ENCODE measurements at places on chromosomes 16 and 17.
A peak's percentile ranks its signal among the peaks of the same experiment; 100 is the strongest.

GRCh38 chr17:9151091-9151490, 129.8 kb downstream of the NTN1 start:
- DNase-seq: no peak

DNA sequence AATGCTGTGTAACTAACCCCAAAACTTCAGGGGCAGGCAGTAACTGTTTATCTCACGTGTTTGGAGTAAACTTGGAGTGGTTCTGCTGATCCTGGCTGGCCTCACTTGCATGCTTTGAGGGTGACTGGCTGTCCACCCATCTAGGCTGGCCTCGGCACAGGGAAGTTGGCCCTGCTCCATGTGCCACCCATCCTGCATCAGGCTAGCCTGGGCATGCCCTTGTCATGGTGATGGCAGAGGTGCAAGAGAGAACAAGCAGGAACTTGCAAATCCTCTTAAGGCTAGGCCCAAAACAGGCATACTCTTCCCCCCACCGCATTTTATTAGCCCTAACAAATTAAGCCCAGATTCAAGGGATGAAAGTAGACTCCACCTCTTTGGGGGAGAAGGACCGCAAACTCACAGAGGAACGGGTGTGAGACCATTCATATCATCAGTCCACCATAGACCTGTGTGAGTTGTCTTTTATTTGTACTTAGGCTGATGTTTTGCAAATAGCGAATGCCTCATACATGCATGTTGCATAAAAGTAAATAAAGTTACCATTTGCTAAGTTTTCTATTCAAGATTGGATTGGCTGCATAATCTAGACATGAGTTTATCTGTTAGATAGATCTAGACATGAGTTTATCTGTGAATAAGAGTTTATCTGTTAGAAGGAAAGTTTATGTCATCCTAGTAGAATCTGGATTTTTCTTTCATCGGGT, 221.0 kb downstream of the CCDC182 start:
- DNase-seq: no peak

DNA sequence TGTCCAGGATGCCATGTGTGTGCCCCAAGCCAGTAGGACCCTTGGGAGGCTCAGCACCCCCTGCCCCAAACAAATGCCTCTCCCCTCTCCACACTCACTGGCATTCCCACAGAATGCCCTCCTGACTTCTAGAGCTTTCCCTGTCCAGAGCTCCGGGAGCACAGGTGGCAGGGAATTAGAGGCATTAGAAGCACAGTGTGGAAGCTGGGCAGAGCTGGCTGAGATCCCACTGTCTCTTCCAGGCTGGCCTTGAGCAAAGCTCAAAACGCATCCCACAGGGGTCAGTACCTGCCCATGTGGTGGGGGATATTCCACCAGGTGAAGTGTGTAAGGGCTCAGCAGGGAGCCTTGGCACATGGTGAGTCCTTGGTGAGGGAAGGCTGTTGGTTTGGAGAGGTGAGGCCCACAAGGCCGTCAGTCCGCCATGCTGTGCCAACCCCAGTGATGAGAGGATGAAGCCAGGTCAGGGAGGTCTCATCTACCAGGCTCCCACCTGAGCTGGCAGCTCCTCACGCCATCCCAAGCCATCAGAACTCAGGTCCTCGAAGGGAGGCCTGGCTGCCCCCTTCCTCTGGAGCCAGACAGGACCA, 18.1 kb downstream of the ENDOV start:
- DNase-seq: no peak

GRCh38 chr17:39151943-39152818, 744 bp upstream of the PLXDC1 start:
- DNase-seq: no peak

- no peak for DNase-seq
Observed at GRCh38 chr16:17397499-17397891, 73.3 kb downstream of the XYLT1 start.

GRCh38 chr16:59192551-59193199, 458.6 kb upstream of the GOT2 start:
- DNase-seq: no peak

- DNase-seq: peak; percentile 27
Observed at GRCh38 chr17:65532101-65532890, 29.2 kb downstream of the AXIN2 start.

GRCh38 chr16:946048-946395, 24.8 kb downstream of the LMF1 start:
- no peak for DNase-seq

- DNase-seq: no peak
Observed at GRCh38 chr16:80459966-80460365, 80.8 kb upstream of the DYNLRB2 start.

DNA sequence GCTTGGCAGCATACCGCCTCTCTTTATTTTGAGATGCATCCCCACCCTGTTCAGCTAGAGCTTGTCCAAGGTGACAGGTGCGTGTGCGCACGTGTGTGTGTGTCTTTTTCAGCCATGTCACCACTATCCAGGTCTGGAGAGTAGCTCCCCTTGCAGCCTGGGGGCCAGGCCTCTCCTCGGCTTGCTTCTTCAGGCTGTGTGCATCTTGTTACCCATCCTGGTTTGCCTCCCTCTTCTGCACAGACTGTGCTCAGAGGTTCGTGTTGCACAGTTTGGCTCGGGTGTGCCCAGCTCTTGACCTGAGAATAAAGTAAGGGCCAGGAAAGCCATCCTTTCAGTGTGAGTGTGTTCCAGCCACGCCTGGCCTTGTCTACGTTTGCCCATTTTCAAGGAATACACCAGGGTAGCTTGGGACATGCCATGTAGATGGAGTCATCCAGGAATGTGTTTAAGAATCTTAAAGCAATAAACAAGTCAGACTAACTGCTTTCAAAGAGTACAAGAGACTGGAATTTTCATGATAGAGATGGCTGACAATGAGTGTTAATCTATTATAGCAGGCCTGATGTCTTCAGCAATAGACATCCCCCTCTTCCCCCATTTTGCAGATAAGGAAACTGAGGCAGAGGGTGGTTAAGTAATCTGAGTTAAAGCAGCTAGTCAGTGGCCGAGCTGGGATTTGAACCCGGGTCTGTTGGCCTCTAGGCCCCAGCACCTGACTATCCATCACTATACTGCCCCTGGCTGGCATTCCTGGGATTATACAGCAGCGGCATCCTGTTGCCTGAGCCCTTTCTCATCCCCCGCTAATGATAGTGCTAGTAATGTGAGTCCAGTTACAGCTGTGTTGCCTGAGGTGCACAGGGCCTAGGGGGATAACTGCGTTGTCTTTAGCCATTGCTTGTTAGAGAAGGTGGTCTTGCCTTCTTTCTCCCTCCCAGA, 77.9 kb downstream of the KSR1 start:
- DNase-seq: no peak

- DNase-seq: no peak
Observed at GRCh38 chr16:29900888-29901606, 759 bp downstream of the ASPHD1 start.

DNA sequence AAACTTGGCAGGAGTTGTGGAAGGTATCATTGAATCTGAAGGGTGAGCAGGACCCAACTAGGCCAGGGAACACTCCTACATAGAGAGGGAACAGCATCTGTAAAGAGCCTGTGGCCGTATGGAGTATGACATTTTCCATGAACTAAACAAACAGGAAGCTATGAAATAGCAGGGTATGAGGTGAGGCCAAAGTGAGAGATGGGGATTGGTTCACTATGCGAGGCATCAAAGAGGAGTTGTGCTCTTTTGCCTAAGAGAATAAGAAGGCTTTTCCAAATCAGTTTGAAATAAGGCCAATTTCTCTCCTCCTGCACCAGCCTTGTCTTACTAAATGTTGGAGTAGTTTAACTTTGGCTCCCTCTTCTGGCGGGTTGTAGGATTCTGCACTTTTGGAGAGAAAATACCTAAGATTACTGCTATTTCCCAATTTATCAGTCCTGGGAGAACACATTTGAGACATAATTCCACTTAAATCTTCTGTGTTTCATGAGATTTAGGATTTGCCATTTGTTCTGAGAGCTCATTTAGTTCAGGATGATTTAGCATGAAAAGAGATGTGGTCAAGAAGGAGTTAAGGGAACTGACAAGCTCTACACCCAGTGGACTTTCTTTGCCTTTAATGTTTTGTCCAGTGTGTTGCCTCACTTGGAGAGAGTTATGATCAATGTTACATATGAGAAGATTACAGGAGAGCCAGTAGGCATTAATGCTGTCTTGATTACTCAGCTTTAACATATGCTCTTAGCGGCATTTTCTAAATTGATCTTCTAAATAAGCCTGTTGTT, 55.4 kb downstream of the TNRC6C start:
- DNase-seq: no peak

DNA sequence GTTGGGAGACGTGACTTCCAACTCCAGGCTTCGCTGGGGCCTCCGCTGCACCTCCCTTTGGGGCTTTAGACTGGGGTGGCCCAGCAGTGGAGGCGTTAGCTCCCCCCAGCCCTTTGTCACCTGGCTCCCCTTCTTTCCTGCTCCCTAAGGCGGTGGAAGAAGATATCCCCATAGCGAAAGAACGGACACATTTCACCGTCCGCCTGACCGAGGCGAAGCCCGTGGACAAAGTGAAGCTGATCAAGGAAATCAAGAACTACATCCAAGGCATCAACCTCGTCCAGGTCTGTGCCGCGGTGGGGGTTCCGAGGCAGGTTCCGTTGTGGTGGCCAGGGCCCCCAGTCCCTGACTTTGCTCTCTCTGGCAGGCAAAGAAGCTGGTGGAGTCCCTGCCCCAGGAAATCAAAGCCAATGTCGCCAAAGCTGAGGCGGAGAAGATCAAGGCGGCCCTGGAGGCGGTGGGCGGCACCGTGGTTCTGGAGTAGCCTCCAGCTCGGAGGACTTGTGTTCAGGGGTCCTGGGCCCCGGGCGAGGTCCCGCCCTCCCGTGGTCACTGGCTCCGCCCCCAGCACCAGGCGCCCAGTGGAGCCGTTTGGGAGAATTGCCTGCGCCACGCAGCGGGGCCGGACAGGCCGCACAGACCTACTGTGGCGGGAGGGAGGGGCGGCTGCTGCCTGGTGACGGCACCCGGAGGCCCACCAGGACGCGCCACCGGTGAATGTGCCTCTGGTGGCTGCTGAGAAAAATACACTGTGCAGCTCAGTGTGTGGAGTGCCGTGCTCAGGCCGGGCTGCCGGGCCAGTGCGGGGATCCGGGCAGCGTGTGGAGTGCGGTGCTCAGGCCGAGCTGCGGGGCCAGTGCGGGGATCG, 3.8 kb downstream of the MRPL12 start:
- no peak for DNase-seq

DNA sequence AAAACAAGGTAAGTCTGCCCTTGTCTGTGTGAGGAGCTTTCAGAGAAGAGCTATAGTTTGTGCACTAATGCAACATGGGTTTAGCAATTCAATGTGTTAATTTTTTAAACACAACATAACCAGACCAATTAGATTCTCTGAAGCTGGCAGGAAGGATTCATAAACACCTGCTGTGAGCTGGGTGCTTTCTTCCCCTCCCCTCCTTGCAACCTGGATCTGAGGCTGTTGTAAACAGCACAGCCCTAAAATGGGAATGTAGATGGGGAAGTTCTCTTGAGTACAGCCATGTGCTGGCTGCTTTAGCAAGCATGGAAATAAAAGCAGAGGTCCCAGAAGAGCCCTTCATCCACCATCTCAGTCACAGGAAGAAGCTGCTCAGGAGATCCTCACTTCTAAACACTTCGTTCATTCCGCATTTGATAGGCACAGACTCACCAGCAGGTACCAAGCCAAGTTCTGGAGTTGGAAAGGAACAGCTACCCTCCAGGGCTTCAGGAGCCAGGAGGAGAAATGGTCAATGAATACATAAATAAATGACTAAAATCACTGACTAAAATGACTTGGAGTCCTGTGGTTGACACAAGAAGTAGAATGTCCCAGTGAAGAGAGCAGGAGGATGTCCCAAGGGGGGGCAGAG, 21.7 kb downstream of the AXIN2 start:
- no peak for DNase-seq

- DNase-seq: no peak
Observed at GRCh38 chr16:28202147-28202746, 9.5 kb downstream of the XPO6 start.

- no peak for DNase-seq
Observed at GRCh38 chr16:12321311-12321842, 344.8 kb downstream of the SNX29 start.

DNA sequence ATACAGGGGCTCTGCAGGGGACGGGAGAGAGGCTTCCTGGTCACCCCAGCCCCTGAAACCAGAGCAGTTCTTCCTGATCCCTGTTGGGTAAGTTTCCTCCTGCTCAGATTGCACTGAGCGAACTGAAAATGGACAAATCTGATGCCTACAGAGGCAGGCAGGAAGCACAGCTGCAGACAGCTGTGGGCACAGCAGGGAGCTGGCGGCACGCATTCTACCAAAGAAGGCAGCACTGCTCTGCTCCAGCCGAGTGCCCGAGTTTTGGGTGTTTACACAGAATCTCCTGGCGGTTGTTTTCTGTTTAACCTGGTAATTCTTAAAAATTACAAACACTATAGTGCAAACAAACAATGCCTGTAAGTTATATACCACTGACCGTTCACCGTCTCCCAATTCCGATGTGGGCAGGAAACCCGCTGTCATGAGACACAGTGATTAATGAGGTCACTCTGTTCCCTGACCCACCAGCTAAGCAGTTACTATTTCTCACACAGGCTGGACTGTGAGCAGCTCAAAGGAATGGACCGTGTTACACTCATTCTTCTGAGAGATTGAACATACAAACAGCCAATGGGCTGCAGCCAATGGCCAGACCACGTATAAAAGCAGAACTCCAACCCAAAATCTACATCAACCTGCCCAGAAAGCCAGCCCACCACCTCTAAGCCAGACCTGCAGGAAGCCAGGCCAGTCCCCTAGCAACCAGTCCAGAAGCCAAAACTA, 25.5 kb downstream of the NSMCE1 start:
- DNase-seq: no peak

DNA sequence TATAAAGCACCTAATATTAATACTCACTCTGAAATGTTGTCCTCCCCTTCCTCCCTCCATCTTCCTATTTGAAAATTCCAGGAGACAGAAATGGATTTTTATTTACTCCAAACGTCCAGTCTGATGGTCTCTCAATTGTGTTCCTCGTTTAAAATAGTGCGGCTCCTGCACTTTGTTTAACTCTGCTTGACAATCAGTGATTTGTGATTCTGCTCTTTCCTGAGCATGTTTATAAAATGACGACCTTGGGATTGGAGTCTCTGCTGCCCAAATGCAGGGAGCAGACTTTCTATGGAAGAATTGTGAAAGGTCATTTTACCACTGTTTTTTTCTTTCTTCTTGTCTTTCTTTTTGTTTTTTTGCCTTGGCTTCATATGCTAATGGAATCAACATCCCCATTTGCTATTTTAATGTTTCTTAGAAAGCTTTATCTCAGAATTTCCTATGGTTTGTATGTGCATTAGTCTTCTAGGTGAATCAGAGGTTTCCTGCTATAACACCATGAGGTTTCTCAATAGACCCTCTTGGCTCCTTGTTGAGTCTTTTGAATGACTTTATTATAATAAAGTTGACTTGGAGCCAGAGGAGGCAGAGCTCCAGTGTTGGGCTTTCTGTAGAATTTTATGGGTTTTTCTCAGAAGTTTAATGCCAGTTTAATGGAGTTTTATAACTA, 376.5 kb downstream of the CDH11 start:
- no peak for DNase-seq
